ENCODE measurements at places on chromosomes 11 and 22.

DNA sequence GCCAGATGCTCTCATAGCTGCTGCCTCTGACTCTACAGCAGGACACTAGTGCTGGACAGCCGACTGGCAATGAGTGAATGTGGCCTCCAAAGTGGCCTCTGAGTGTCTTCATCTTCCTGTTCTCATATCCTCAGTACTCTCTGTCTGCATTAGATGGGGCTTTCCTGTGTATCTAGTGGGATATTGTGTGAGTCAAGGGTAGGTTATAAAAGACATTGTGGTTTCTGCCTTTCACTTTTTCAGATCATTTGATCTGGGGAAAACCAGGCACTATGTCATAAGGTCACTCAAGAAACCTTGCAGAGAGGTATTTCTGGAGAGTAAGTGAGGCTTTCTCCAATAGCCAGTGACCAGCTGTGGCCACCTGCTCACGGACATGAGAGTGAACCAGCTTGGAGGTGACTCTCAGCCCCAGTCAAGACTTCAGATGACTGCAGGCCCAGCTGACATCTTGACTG, 333.6 kb upstream of the NCAM1 start:
- DNase-seq = no peak

GRCh38 chr22:19701420-19702145, 12.7 kb upstream of the SEPTIN5 start:
- no peak for DNase-seq

GRCh38 chr11:63907808-63908530, 9.0 kb downstream of the RCOR2 start:
- DNase-seq = no peak

DNA sequence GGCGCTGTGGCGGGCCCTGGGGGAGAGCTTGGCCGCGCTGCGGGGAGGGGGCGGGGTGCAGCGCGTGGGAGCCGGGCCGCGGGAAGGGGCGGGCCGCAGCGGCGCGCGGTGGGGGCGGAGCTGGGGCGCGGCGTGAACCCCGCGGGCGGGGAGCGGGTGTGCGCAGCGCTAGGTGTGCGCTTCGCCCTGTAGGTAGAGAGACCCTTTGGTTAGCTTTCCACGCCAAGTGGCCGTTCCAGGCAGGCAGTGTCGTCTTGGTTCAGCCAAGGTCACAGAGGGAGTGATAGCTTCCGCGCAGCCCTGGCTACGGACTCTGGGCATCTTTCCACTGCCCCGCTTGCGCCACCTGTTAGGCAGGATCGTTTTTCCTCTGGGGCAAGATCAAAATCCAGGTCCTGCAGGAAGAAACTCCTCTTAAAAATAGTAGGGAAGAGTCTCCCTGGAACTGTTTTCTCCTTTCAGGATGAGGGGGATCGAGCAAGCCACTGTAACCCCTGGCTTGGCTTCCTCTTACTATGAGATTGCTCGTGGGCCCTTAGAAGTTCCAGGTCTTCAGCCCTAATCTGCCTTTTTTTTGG, 434 bp downstream of the BANF1 start:
- no peak for DNase-seq

GRCh38 chr22:29994943-29995342, 85.3 kb upstream of the HORMAD2 start:
- no peak for DNase-seq

DNA sequence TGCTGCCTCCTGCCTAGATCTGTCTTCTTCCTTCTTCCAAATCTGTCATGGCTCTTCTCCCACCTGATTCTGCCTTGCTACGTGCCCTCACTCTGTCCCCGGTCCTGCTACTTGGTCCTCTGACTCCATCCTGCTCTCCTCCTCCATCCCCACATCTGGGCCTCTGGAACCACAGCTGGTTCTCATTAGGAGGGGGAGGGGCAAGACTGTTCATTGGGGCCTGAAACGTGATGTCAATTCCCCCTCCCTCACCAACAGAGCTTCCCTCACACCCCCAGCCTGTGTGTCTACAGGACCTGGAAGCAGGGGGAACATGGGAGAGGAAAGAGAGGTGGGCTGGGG, 9.1 kb downstream of the DCHS1 start:
- DNase-seq = no peak

- no peak for DNase-seq
These were observed 74.8 kb downstream of the ARHGAP42 start for GRCh38 chr11:100761841-100762240.

DNA sequence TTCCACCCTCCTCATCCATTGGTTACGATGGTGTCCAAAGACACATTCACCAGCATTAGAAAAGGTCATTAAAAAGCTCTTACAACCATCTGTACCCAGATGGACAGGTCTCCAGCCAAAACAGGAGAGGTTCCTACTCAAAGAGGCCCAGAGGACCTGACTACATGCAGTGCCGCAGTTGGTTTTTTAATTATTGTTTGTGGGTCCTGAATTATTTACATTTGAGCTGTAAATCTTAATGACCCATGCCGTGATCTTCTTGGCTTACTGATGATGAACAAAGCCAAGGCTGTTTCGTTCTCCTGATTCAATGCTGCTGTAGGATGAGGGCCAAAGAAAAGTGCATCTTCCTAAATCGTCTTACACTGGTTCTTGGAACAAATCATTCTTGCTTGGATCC, 83.7 kb downstream of the CADM1 start:
- peak; percentile 88 for DNase-seq

DNA sequence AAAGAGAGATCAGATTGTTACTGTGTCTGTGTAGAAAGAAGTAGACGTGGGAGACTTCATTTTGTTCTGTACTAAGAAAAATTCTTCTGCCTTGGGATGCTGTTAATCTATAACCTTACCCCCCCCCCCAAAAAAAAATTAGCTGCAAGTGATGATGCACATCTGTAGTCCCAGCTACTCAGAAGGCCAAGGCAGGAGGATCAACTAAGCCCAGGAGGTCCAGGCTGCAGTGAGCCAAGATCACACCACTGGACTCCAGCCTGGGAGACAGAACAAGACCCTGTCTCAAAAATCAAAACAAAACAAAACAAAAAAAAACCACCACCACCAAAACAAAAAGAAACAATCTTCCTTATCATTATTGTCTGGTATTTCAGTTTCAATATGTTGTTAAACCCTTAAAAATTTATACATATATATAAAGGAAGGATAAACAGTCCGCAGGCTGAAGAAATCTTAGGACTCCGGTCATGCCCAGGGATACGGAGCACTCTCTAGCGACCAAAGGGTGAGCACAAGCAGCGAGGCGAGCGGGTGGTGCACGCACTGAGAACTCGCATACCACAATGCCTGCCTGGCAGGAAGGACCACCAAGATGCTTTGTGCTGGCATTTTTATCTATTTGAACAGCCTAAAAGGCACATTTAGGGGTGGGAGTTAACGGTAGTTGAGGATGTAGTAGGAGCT, 6.4 kb downstream of the POLDIP3 start:
- no peak for DNase-seq

DNA sequence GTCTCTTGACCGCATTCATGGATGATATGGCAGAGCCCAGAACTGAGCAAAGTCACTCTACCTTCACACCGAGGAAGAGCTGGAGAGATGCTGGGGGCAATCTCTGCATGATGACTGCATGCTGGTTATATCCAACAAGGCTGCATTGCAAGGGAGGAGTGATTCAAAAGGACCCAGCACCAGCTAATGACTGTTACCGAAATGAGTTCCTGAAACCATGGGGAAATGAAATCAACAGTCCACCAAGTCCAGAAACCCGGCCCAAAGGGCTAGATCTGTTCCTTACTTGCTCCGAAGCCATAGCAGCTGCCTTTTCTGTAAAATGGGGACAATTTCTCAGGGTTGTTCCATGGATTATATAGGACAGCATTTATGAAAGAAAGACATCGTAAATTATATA, 1.2 kb upstream of the SMIM35 start:
- DNase-seq = no peak

- DNase-seq = no peak
These were observed 104.7 kb upstream of the SPON1 start for GRCh38 chr11:13857828-13858227.

DNA sequence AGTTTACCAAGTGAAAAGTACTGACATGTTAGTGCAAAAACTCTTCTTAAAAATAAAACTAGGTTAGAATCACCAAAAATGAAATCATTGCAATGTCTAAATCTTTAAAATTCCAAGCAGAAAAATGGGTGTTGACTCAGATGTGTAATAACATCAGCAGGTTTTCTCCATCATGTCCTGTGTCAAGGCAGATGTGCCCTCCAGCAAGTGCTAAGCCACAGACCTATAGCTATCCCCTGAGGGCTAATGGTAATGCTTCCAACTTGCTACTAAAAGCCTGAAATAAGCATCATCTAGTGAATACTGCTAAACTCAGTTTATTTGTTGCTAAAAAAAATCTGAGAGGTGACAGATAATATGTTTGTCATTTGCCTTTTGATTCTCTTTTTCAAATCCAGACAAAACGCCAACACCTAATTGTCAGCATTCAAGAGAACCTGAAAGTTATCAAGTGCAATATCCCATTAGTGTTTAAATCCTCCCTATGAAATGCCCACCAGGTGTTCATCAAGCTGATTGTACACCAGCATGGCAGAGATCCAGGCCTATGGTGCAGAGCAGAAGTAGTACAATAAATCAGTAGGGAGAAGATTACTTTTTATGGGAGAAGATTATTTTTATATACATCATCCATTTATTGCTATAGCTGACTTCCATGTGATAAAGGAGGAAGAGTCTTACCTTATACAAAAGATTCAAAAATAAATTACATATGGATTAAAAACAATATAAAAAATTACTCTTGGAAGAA, 55.1 kb upstream of the SYT9 start:
- peak; percentile 15 for DNase-seq

DNA sequence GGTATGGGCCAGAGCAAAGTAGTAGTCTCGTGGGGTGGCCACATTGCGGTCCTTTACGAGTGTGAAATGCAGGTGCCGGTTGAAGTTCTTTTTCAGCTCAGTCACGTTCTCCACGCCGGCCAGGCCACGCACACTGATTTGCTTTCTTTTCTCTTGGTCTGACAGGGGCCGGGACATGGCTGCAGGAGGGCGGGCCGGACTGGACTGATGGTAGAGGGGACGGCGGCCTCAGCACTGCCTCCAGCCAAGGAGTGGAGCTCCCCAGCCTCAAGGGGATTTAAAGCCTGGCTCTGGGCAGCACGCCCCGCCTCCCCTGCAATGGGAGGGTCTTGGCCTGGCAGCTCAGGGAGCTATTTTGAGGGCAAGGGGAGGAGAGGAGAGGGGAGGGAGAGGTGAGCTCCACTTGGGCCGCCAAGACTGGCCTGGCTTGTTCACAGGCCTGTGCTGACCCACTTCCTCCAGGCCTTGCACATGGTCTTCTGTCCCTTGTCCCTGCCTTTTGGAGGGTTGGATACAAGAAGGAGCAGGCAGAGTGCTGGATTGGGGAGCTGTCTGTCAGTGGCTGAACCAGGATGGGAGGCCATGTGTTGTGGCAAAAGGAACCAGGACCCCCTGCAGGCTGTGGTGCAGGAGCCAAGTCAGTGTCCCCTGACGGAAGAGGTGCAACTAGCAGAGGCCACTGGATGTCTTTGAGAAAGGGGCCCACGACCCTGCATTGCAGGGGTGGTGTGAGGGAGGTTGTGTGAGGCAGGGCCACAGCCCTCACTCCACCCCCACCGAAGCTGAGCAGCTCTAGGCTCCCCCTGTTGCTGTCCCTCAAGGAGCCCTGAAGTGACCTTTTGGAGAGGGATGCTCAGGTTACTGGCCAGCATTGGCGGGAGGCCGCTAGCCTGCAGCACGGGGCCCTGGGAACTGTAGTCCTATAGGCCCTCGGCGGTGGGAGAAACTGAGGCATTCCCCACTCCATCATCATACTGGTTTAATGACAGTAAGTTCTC, at the start of gene PYGM:
PYGM (minus strand) TSS at position 253 of the 998 bp plus-strand sequence; CDS start at position 177, 76 bp downstream.
- no peak for DNase-seq

- peak; percentile 23 for DNase-seq
These were observed 5.2 kb downstream of the CRTAM start for GRCh38 chr11:122843281-122844141.

DNA sequence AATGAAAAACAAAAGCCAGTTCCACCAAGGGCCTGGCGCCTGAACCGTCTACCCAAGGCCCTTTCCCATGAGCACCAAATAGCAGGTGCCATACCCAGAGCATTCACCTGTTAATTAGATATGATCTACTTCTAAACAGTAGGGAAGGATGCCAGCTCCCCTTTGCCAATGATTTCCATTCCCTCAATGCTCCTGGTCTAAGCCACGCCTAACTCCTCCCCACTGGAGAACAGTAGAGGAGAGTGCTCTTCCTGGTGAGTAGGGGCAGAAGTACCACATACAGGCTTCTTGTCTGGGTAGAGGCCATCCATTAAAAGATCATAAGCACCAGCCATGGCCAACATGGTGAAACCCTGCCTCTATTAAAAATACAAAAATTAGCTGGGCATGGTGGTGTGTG, 40.7 kb downstream of the PACSIN2 start:
- no peak for DNase-seq

GRCh38 chr11:130585545-130585944, 137.1 kb downstream of the ADAMTS15 start:
- DNase-seq = no peak

DNA sequence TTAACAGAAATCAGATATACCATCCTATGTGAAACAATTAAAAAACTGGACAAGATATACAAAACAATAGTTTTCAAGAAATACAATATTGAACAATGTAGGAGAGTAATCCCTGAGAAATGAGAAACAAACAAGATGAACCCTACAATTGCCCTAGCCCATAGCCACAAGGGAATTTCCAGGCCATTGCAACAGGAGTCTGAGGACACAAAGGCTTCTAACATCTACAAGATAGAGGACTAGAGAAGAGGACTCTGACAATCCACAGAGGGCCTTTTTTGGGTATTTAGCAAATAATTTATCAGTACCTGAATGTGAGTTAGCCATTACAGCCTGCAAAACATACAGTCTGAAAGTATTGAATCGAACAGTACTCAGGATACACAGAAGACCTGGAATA, 251.7 kb downstream of the GRM5 start:
- no peak for DNase-seq

- DNase-seq = no peak
These were observed 7.8 kb downstream of the FTH1 start for GRCh38 chr11:61959678-61960077.

- no peak for DNase-seq
These were observed 15.4 kb upstream of the CASTOR1 start for GRCh38 chr22:30304495-30305244.

- DNase-seq = no peak
These were observed 53.9 kb downstream of the CTNND1 start for GRCh38 chr11:57815476-57815875.

DNA sequence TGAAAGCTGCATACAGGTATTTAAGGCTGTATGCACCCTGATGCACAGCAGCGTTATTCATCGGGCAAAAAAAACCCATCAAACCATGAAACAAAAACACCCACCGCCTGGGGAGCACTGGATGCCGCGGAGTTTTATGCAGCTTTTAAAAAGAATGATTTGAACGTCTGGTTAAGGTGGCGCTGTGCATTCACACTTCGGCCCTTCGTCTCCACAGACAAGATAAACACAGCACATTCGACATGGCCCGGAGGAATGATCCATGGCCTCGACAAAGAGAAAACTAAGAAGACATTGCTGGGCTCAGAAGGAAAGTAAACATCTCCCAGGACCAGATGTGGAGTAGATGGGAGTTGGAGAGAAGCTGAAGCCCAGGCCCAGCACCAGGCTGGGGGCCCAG, 40.8 kb upstream of the GAL start:
- peak; percentile 30 for DNase-seq

Measured in NCI-H146 (cell line).